Suprapubic skin (tissue), 4 donors: ENCODE measurements at places on chromosomes 13 and 19.

- DNase-seq, result no peak
Observed at GRCh38 chr19:50601407-50602088, 33.3 kb upstream of the LRRC4B start.

DNA sequence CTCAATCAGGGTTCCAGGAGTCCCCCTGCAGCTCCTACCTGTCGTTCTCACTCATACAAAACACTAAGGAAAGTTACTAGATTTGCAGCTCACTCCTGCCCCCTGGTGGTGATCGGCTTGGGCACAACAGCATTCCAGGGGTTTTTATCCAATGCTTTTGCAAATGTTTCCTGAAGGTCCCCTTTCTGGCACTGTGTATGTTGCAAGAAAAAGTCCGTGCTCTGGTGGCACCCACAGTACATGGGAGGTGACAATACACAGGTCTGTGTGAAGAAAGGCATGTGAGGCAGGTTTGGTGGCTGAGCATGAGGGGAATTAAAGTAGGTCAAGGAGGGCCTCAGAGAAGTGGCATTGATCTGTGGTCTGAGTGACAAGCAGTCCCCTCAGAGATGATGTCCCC is 8.6 kb upstream of the TYK2 start:
- DNase-seq, result peak; percentile 90

DNA sequence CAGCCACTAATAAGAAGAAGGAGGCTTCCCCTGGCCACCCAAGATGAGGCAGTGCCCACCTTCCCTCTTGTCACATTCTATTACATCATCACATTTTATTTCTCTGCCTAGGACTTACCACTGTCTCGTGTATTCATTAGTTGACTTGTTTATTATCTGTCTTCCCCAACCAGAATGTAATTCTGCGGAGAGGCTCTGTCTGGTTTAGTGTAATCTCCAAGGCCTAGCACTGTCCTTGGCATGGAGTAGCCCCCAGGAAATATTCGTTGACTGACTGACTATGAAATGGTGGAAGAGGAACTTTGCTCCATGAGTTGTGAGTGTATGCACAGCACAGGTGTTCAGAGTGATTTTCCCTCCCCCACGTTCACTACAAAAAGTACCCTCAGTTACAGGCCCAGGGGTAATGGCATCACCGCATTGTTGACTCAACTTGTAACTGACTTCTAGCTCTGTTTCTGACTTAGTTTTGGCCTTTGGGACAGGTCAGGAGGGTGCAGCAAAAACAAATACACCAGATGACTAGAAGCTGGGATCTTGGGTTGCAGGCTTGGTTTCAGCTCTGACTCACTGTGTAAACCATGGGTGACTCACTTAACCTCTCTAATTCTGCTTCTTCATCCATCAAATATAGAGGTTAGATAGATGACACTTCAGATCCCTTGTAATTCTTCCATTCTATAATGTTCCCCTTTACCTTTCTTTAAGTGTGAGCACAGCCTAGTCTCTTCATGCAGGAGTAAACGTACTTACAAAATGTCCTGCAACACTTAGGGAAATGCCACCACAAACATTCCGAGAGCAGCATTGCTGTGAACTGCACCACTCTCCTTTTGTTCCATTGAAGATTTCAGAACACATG is 229.7 kb downstream of the KCNRG start:
- no peak for DNase-seq

DNA sequence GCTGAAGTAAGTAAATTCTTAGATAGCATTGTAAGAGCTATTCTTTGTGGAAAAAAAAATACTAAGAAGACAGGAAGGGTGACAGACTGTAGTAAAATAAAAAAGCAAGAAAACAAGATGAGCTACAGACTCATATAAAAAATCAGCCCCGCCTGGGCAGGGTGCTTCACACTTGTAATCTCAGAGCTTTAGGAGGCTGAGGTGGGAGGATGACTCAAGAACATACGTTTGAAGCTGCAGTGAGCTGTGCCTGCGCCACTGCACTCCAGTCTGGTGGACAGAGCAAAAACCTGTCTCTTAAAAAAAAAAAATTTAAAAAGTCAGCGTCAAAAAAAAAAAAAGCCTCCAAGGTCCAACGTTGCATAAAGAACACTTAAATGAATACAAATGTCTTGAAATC is 102.1 kb downstream of the VWA8 start:
- no peak for DNase-seq
